ENCODE measurements at places on chromosomes 16 and 17.
A peak's percentile ranks its signal among the peaks of the same experiment; 100 is the strongest.

GRCh38 chr17:38875477-38876075, 5.7 kb downstream of the LASP1 start:
- no peak for DNase-seq

DNA sequence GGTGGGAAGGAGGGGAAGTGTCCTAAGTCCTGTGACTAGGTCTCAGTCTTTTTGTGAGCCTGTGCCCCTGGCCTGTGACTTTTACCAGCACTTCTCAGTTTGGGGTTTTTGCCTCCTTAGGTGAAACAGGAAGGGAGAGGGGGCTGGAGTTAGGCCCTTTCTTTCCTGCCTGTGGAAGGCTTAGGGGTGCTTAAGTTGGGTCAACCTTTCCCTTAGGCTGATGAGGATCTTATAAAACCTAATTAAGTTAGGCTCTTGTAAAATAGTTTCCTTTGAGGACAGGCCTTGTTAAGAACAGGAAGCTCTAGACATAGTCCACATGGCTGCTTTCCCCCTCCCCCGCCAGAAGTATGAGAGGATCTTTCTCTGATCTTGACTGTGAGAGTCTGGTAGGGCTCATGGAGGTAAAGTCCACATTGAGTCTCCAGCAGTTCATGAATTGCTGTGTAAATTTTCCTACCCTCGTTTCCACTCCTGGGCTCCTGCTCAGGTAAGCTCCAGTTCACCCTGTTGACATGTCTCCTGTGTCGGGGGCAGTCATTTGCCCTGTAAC, 17.0 kb upstream of the DNASE1 start:
- peak; percentile 61 for DNase-seq

GRCh38 chr17:21278450-21279197, 5.9 kb upstream of the MAP2K3 start:
- DNase-seq = peak; percentile 74

DNA sequence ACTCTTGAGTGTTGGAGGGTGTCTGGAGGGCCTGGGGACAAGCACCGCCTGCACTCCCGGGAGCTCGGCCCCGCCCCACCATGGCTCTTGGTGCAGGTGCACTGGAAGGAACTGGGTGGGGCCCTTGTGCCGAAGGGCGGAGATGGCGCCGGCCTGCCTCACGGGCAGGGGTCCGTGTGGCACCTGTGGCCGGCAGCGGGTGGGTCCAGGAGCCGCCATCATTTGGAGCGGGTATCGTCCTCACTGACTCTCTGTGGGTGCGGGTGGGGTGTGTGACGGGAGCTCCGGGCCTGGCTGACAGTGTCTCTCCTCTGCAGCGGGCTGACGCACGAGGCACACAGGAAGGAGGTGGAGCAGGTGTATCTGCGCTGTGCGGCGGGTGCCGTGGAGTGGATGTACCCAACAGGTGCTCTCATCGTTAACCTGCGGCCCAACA, 5.2 kb downstream of the METRNL start:
- no peak for DNase-seq

- no peak for DNase-seq
Observed at GRCh38 chr16:80693553-80693952, 110.8 kb downstream of the CDYL2 start.

DNA sequence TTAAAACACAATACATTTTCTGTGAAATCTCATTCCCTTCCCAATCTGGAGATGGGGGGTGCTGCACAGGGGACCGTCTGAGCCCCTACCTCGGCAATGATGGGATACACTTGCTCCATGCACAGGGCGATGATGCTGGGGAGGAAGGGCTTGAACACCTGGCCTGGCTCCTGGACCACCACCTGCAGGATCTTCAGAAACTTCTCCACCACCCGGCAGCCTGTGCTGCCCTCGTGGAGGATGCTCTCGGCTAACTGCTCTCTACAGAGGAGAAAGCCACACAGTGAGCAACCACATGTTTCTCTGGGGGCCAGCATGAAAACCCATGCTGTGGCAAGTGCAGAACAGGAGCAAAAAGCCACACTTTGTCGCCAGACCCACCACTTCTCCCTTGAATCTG, 42.4 kb upstream of the GSG1L start:
- DNase-seq = no peak

- DNase-seq = no peak
Observed at GRCh38 chr16:11835891-11836649, 15.3 kb downstream of the RSL1D1 start.

DNA sequence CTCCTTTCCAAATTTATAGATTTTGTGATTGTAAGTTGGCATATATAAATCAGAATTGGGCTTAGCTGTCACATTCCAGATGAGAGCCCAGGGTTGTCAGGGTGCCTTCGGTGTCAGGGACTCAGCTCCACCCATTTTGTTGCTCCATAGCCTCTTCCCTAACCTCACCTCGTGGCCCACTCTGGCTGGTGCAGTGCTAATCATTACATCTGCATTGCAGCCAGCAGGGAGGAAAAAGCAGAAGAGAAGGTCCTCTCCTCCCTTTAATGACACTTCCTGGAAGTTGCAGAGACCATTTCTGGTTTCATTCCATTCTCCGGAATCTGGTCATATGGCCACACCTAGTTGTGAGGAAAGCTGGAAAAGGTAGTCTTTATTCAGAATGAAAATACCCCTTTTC, 113.3 kb downstream of the CCT6B start:
- DNase-seq = peak; percentile 12

GRCh38 chr17:57004944-57005579, 27.1 kb downstream of the SCPEP1 start:
- peak; percentile 64 for DNase-seq

GRCh38 chr16:27597361-27597760, 47.4 kb downstream of the KATNIP start:
- DNase-seq = no peak

- DNase-seq = no peak
Observed at GRCh38 chr17:58236394-58236793, 2.0 kb upstream of the LPO start.

DNA sequence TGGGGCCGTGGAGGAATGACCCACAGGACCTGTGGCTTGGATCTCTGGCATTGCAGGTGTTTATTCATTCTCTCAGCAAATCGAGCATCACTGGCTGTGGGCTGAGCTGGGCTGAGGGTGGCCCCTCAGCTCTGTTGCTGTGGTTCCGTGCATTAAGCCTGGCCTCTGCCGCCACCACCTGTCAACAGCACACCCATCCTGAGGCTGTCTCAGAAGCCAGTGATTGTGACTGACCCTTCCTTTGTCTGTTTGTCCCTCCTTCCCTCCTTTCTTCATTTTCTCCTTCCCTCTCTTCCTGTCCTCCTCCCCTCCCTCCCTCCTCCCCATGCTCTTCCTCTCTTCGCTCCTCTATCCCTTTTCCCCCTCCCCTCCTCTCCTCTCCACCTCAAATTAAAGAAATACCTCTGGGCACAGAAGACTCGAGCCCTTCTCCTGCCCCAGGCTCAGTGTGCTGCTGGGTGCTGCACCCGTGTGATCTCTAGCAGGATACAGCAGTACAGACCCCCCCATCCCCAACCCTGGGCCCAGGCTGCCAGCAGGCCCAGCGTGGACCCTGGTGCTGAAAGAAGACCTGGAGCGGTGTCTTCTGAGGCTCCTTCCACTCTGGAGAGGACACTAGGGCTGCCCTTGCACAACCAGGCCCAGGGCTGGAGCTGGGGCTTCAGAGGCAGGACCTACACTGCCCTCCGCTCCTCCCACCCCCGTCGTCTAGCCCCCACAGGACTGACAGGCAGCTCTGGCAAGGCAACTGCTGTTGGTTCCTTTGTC, 75.9 kb downstream of the PLD6 start:
- no peak for DNase-seq

- no peak for DNase-seq
Observed at GRCh38 chr17:28421787-28422305, 15.8 kb upstream of the SLC46A1 start.

- no peak for DNase-seq
Observed at GRCh38 chr16:15653227-15653626, 3.2 kb downstream of the NDE1 start.

- no peak for DNase-seq
Observed at GRCh38 chr16:521381-522210, 5.9 kb upstream of the CAPN15 start.

GRCh38 chr17:14622615-14623101, 321.8 kb downstream of the HS3ST3B1 start:
- DNase-seq = no peak

- DNase-seq = no peak
Observed at GRCh38 chr17:38568845-38569510, 36.8 kb downstream of the SRCIN1 start.

- DNase-seq = no peak
Observed at GRCh38 chr17:42568341-42569111, 1.6 kb downstream of the MLX start.

- DNase-seq = no peak
Observed at GRCh38 chr17:82412535-82413520, 5.3 kb upstream of the HEXD start.

- no peak for DNase-seq
Observed at GRCh38 chr16:6602405-6602804, 730.2 kb upstream of the RBFOX1 start.

DNA sequence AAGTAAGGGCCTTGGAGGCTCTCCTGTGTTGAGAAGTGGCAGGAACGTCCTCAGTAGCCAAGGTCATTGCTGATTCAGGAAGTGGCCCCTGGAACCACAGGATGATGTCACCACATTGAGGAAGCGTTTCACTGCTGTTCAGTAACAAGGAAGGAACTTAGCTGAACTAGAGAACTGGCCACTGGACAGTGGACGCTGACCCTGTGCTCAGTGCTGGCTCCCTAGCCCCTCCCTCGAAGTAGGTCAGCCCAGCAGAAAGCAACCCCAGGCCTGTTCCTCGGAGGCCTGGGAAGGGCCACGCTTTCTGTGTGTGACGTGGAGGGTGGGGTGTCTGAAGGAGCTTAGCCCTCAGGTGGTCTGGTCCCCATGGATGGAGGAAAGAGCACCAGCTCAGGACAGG, 58.3 kb downstream of the B9D1 start:
- DNase-seq = peak; percentile 96

DNA sequence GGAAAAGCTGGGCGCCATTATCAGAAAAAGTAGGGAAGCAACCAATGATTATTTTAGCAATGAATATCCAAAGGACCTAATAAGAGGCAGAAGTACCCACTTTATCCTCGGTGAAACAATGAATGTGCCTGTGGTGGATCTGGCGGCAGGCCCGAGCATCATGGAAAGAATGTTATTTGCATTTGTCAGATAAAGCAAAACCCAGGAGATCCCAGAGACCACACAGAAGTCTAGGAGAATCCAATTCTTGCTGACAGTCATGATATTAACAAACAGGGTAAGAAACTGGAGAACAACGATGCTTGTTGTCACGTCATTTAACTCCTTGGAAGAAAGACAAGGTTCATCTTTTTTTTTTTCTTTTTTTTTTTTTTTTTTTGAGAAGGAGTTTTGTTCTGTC, 12.0 kb upstream of the TNRC6A start:
- no peak for DNase-seq

DNA sequence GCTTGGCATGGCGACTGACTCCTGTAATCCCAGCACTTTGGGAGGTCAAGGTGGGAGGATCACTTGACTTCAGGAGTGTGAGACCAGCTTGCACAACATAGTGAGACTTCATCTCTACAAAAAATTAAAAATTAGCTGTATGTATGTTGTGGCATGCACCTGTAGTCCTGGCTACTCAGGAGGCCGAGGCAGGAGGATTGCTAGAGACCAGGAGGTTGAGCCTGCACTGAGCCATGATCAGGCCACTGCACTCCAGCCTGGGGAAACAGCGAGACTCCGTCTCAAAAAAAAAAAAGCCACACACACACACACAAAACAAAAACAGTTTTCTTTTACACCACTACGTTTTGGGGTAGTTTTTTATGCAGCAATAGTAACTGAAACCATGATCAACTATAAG, 89.0 kb upstream of the DHX40 start:
- DNase-seq = no peak

DNA sequence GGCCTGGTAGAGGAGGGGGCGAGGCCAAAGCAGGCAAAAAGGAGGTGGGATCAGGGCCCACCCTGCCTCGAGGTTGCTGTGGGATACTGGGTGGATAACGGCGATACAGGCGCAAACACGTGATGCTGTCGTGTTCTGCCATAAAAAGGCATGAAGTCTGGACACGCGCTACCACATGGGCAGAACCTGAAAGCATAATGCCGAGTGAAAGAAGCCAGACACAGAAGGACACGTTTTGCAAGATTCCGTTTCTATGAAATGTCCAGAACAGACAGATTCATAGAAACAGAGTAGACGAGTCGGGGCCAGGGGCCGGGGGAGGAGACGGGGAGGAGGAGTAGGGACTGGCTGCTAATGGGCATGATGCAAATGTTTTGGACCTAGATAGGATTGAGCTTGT, 43.5 kb downstream of the ZDHHC7 start:
- no peak for DNase-seq

- DNase-seq = no peak
Observed at GRCh38 chr16:50476486-50477255, 71.5 kb upstream of the NKD1 start.

DNA sequence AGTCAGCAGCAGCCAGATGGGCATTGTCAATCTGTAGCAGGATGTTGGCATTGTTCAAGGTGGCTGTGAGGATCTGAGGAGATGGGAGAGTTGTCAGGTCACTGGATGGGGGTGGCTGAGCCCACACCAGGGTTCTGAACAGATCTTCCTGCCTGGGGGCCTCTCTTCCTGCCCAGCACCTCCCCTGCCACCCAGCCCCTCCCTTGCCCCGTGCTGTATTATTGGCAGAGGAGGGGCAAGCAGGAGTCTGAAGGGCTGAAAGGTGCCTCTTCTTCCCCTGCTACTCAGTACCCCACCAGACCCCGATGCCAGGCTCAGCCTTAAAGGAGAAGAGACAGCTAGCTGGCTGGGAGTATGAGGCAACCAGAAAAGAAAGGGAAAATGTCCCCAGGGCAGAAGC, 93.0 kb downstream of the GOSR1 start:
- no peak for DNase-seq

GRCh38 chr17:61479493-61480413, 27.5 kb downstream of the TBX4 start:
- DNase-seq = no peak

DNA sequence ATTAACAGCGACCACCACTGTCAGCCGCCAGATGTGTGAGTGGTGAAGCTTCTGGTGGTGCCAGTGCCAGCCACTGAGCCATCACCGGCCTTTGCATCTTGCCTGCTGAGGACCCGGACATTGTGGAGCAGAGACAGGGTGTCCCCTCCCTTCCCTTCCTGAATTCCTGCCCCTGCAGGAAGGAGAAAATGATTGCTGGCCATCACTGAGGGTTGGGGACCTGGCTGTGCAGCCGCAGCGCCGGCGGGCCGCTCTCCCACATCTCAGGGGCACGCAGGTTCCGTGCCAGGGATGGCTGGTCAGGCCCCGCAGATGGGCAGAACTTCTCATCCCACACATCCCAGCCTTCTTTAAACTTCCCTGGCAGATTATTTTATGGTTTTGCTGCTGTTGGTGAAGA, 56.5 kb downstream of the RPTOR start:
- no peak for DNase-seq

GRCh38 chr16:15621456-15621855, 21.5 kb downstream of the MARF1 start:
- DNase-seq = no peak

GRCh38 chr17:76672270-76672851, 28.8 kb upstream of the ST6GALNAC1 start:
- DNase-seq = no peak

- peak; percentile 84 for DNase-seq
Observed at GRCh38 chr17:68011199-68011665, 15.0 kb upstream of the C17orf58 start.
